ENCODE measurements at places on chromosomes 13 and 19.
A peak's percentile ranks its signal among the peaks of the same experiment; 100 is the strongest.

GRCh38 chr19:15123900-15124299 is 16.7 kb downstream of the SYDE1 start:
- no peak for DNase-seq

DNA sequence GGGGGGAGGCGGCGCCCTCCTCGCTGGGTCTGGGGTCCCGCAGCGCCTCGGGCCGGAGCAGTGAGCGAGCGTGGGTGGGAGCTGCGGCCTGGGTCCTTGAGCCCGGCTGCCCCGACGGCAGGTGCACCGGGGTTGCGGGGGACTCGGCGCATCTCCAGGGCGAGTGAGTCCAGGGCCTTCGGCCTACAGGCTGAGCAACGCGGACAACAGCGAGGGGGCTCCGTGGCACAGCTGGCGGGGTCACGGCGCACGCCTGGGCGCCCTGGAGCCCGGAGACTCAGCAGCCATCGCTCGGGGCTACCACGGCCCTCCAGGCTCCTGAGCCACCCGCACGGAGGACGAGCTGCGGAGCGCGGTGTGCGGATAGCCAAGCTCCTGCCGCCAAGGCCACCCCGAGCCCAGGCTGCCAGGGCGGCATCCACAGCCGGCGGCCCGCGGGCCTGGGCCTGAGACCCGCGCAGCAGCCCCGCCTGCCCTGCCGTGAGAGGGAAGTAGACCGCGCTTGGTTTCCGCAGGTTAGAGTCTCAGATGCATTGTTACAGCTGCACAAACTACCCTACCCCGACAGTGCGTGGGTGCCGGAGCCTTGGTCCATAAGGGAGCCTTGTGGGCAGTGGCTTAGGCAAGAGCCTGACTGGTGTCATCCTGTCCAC is 253.9 kb upstream of the SGCG start:
- no peak for DNase-seq

DNA sequence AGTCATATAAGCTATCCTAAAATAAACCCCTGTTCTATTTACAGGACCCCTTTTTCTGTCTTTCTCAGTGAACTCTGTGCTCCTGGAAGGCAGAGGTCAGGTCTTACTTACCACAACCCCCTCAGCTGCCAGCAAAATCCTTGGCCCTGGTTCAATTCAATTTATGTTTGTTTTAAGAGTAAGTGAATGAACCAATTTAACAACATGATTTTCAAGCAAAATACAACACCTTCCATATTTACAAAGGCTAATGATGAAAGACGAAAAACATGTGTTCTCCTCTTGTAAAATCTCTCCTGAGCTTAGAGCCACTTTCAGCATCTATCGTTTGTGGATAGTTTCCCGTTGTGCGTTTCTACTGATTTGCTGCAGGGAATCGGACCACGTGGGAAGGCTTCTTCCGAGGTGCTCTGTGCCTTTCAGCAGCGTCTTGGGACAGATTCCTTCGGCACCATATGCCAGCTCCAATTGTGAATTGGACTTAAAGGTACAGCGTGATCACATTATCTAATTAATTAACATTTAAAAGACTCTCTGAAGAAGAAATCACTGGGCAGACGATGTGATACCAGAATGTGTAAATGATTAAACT is 411.7 kb downstream of the IRS2 start:
- no peak for DNase-seq

DNA sequence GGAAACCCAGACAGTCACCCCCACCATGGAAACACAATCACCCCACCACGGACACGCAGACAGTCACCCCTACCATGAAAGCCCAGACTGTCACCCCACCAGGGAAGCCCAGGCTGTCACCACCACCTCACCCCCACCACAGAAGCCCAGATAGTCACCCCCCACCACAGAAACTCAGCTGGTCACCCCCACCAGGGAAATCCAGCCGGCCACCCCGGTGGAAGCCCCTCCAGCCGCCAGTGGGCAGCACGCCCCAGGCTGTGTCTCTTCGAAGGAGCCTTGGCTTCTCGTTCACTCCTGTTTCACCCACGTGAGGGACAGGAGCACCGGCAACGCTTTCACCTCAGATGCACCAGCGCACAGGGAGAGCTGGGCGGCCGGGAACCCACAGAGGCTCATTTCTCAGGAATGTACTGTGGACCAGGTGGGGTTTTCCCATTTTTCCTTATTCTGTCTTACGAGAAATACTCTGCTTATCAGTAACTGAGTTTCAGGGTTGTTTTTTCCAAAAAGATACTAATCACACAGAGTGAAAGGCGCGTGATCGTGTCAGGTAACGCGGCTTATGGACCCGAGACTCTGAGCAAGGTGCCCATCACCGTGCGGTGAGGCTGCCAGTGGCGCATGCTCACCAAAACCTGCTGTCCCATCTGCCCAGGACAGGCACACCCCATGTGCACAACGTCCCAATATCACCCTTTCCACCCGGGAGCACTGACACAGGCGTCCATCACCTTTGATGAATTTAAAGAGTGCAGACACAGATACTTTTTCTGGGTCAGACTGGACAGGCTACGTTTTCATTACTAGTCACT is 28.0 kb downstream of the CARS2 start:
- DNase-seq: no peak

GRCh38 chr13:88031980-88032559 is 360.9 kb downstream of the SLITRK5 start:
- no peak for DNase-seq

GRCh38 chr13:67829641-67830040 is 599.5 kb upstream of the PCDH9 start:
- DNase-seq: no peak

- peak; percentile 68 for DNase-seq
Observed at GRCh38 chr19:53906211-53907192, 2.6 kb upstream of the CACNG7 start.

- DNase-seq: no peak
Observed at GRCh38 chr19:18919900-18920214, 342 bp downstream of the DDX49 start.

GRCh38 chr13:53513226-53513625 is 484.6 kb downstream of the OLFM4 start:
- no peak for DNase-seq

GRCh38 chr13:40060296-40061007 is 405.0 kb downstream of the COG6 start:
- DNase-seq: peak; percentile 44

DNA sequence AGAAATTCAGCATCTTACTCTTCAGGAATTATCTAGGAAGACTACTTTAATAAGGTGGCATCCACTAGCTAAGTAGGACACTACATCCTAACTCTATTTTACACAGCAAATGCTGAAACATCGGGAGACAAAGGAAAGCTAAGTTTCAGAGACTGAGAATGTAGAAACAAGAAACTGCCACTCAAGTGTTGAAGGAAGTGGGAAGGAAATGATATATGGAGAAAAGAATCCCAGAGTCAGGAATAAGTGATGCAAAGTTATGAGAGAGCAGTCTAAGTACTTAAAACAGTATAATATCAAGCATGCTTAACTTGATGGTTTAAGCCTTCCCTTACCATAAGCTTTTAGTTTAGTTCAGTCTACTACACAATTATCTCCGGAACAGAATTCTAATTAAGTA is 52.4 kb downstream of the RBM26 start:
- no peak for DNase-seq

GRCh38 chr19:40178756-40179155 is 12.5 kb upstream of the MAP3K10 start:
- no peak for DNase-seq

GRCh38 chr19:58182577-58182988 is 278 bp upstream of the ZNF274 start:
- peak; percentile 83 for DNase-seq

- DNase-seq: no peak
Observed at GRCh38 chr13:32228330-32229041, 86.7 kb downstream of the ZAR1L start.

DNA sequence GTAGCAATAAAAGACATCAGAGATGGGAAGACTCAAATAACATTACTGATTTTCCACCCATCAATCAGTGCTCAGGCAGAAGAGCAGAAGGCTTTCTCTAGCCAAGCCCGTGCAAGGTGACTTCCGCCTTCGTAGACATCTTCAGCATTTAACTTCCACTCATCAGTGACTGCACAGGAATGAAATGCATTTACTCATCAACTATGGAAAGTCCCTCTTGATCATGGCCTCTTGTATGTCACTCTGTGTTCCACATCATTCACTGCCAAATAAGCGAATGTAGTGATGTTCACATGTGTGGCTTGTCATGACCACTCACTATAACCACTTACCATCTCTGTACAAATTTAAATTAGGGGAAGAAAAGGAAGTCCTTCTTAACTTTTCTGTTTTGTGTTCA is 49.4 kb downstream of the SACS start:
- peak; percentile 41 for DNase-seq

DNA sequence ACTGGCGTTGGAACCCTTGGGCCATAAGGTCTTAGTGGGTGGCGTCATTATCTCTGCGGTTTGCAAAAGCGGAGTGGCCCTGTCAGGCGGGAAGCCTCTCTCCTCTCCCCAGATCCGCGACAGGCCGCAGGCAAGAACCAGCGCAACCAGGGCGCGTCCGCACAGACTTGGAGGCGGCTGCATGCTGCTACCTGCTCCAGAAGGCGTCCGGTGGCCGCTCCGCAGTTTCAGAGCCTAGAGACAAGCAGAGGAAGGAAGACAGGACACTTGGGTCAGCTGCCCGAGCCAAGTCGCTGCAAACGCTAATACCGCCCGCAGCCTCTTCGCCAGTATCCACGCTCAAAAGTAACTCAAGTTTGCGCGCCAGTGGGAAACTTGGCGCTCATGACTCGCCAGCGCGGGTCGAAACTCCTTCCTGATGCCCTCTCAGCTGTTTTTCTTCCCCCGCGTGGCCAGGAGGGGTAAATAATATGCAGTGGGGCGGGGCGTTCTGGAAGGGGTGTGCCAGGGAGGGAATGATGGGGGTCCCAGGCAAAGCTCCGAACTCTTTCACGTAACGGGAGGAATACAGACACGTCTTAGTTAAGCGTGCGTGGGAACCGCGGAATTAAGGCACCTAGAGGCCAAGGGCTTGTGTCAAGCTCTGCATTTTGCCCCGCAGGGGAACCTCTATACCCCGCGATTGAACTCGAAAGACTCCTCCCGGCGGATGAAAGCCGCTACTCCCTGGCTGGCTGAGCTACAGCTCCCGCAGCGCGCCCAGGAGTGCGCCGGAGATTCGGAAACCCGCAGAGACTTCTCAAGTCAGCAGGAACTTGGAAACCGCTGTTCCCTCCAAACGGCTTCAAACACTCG is at the start of gene EDNRB:
Gene EDNRB, minus strand, starts transcription at position 441 of the 855 bp plus-strand sequence. Its CDS starts 258 bp downstream, at position 183.
- DNase-seq: no peak

DNA sequence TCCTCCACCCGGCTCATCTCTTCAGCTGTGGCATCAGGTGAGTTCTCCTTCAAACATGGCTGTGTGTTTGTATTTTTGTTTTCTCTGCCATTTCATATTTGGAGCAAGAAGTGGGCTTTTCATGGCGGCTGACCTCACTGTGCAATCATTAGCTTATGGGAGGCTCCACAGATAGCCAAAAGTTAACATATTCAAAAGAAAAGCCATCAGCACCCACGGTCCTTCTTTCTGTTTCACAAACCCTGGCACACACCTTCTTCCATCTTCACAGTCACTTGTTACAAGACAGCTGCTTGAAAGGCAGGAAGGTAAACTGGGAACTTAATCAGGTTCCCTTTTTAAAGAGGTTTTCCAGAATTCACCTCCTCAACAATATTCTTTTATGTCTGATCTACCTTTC is 69.3 kb upstream of the ATP12A start:
- DNase-seq: no peak

GRCh38 chr19:18945297-18945696 is 4.3 kb upstream of the HOMER3 start:
- DNase-seq: no peak

DNA sequence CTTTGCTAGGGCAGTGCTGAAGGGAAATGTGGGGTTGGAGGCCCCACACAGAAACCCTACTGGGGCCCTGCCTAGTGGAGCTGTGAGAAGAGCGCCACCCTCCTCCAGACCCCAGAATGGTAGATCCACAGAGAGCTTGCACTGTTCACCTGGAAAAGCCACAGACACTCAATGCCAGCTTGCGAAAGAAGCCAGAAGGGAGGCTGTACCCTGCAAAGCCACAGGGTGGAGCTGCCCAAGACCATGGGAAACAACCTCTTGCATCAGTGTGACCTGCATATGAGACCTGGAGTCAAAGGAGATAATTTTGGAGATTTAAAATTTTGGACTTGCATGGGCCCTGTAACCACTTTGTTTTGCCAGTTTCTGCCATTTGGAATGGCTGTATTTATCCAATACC is 615.4 kb upstream of the MIR17HG start:
- DNase-seq: no peak

GRCh38 chr13:64273780-64274179 is 2858.1 kb upstream of the PCDH20 start:
- DNase-seq: no peak

DNA sequence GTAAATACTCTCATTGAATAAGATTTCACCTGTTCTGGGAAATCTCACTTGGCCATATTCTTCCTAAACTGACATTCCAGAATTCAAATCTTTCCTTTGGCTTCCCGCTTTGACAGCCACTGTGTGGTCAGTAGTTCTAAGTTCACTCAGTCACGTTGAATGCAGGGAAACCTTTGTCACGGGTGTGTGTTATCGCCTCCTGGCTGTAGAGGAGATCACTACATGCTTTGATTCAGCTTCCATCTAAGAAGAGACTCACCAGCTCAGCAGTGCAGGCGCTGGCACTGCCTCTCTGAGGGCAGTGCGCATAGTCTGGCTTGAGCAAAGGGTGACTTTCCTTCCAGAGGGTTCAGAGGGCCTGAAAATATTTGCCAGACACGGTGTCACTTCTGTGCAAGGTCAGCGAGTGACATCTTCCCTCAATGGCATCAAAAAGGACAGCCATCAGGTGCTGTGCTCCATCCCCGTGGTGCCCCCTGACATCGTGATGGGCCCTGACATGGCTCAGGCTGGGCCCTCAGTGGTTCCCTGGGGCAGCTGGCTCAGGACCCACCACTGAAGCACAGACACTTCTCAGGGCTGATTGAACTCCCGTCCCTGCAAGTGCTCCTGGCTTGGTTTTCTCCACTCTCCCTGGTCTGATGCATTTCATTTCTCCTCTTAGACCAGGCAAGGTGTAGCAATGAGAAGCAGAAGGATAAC is 635.4 kb upstream of the ARGLU1 start:
- DNase-seq: peak; percentile 2

DNA sequence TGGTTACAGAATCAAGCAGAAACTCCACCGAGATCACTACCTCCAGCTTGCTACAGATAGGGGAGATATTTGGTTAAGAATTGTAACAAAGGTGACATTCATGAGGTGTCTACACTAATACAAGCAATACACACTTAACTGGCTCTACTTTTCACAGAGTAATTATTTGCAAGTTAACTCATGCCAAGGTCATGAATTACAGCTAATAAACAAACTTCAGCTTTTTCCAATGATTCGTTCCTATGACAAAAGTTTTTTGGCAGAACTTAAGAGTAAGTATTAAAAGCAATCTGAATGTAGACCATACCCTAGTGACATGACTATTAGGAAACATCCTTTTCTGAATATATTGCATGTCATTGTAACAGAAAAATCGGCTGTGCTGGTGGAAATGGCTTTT is 72.1 kb downstream of the LHFPL6 start:
- no peak for DNase-seq
